ENCODE measurements at places on chromosomes 6 and 20. TPM values are rescaled to one million over a fixed set of nuclear protein-coding genes. Genes with fewer than 3 reads are reported as not detected.

MBOAT1 gene
- 6.0 TPM for total RNA-seq

AIF1 gene
- not detected for total RNA-seq

HSPA1L gene
- 0.57 TPM for total RNA-seq

MPC1 gene
- 31.3 TPM for total RNA-seq

TEAD3 gene
- 0.27 TPM for total RNA-seq

NKX2-4 gene
- total RNA-seq: not detected

TAAR2 gene
- total RNA-seq: not detected

RIPPLY2 gene
- not detected for total RNA-seq

FAM50B gene
- total RNA-seq: 4.7 TPM

OXT gene
- total RNA-seq: not detected

VGLL2 gene
- not detected for total RNA-seq

KCNK15 gene
- 0.07 TPM for total RNA-seq

KIFC1 gene
- total RNA-seq: 48.7 TPM

COL9A1 gene
- not detected for total RNA-seq

BFSP1 gene
- 2.3 TPM for total RNA-seq

STMND1 gene
- total RNA-seq: not detected

GTF2H4 gene
- total RNA-seq: 12.8 TPM

MAP7 gene
- total RNA-seq: 0.93 TPM

SLPI gene
- not detected for total RNA-seq

WFDC2 gene
- not detected for total RNA-seq

HLA-E gene
- total RNA-seq: 395 TPM

RAB44 gene
- total RNA-seq: under 0.01 TPM

KCNK16 gene
- total RNA-seq: not detected

DPPA5 gene
- not detected for total RNA-seq

RNF182 gene
- total RNA-seq: 0.40 TPM

STX11 gene
- 11.3 TPM for total RNA-seq

TOP1 gene
- total RNA-seq: 55.9 TPM

CLVS2 gene
- not detected for total RNA-seq

WFDC10B gene
- not detected for total RNA-seq

ZBP1 gene
- not detected for total RNA-seq

TPX2 gene
- total RNA-seq: 120 TPM

SLC22A2 gene
- not detected for total RNA-seq

FKBP5 gene
- total RNA-seq: 48.0 TPM

MYCT1 gene
- 184 TPM for total RNA-seq

RHAG gene
- not detected for total RNA-seq

SCAF8 gene
- 52.4 TPM for total RNA-seq

PTCRA gene
- not detected for total RNA-seq

PRL gene
- total RNA-seq: not detected

TRIM40 gene
- not detected for total RNA-seq

RFX6 gene
- total RNA-seq: not detected

MOG gene
- total RNA-seq: not detected

DLL1 gene
- 1.2 TPM for total RNA-seq

TREML1 gene
- total RNA-seq: not detected

NRSN1 gene
- not detected for total RNA-seq

LKAAEAR1 gene
- total RNA-seq: 0.29 TPM

TINAG gene
- total RNA-seq: not detected

RAD21L1 gene
- 0.07 TPM for total RNA-seq

FOXC1 gene
- 28.7 TPM for total RNA-seq

Data from thoracic aorta endothelial cell (primary cell).